ENCODE measurements at places on chromosomes 4 and X. TPM values are rescaled to one million over a fixed set of nuclear protein-coding genes. Genes with fewer than 3 reads are reported as not detected.

CT55 gene
- not detected for total RNA-seq

ERCC6L gene
- total RNA-seq: 7.9 TPM

CCNG2 gene
- 40.9 TPM for total RNA-seq

MAGEA3 gene
- total RNA-seq: not detected

EPGN gene
- total RNA-seq: 0.17 TPM

SPINK2 gene
- not detected for total RNA-seq

DIAPH2 gene
- 20.3 TPM for total RNA-seq

PAGE4 gene
- total RNA-seq: not detected

TLR10 gene
- total RNA-seq: 0.15 TPM

FAM241A gene
- 0.83 TPM for total RNA-seq

PSAPL1 gene
- total RNA-seq: not detected

AMBN gene
- not detected for total RNA-seq

HCCS gene
- 18.0 TPM for total RNA-seq

HSD17B10 gene
- total RNA-seq: 65.3 TPM

ART3 gene
- total RNA-seq: not detected

MAGED1 gene
- 210 TPM for total RNA-seq

UGT2B17 gene
- not detected for total RNA-seq

CYLC1 gene
- total RNA-seq: not detected

CXCL1 gene
- total RNA-seq: 16.4 TPM

WAS gene
- 0.17 TPM for total RNA-seq

SGMS2 gene
- total RNA-seq: 114 TPM

F11 gene
- total RNA-seq: not detected

DCAF8L2 gene
- total RNA-seq: under 0.01 TPM

NPY2R gene
- total RNA-seq: not detected

CORIN gene
- total RNA-seq: 0.33 TPM

ETNPPL gene
- not detected for total RNA-seq

Data from smooth muscle cell of trachea (primary cell).